ENCODE measurements at places on chromosomes 5 and 9. TPM values are rescaled to one million over a fixed set of nuclear protein-coding genes. Genes with fewer than 3 reads are reported as not detected.

DNA sequence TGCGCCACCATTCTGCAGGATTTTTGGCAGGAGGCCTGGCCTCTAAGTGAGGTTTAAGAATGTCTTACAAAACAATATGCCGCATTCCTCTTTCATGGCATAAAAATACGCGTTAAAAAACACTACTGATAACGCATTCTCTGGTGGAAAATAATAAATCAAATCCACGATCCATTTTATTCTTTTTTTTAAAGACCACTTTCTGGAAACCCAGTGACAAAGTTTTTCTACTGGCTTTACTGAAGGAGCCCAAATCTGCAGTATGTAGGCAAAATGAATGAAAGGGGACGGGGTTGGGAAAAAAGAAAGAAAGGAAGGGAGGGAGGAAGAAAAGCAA, 2.0 kb downstream of the SV2C start:
- no peak for DNase-seq

GRCh38 chr5:114734238-114734637, 372.4 kb downstream of the KCNN2 start:
- no peak for DNase-seq

TLX3 gene
- total RNA-seq: not detected

TRIP13 gene
- 39.6 TPM for total RNA-seq

CNTNAP3B gene
- total RNA-seq: 87.2 TPM

DNA sequence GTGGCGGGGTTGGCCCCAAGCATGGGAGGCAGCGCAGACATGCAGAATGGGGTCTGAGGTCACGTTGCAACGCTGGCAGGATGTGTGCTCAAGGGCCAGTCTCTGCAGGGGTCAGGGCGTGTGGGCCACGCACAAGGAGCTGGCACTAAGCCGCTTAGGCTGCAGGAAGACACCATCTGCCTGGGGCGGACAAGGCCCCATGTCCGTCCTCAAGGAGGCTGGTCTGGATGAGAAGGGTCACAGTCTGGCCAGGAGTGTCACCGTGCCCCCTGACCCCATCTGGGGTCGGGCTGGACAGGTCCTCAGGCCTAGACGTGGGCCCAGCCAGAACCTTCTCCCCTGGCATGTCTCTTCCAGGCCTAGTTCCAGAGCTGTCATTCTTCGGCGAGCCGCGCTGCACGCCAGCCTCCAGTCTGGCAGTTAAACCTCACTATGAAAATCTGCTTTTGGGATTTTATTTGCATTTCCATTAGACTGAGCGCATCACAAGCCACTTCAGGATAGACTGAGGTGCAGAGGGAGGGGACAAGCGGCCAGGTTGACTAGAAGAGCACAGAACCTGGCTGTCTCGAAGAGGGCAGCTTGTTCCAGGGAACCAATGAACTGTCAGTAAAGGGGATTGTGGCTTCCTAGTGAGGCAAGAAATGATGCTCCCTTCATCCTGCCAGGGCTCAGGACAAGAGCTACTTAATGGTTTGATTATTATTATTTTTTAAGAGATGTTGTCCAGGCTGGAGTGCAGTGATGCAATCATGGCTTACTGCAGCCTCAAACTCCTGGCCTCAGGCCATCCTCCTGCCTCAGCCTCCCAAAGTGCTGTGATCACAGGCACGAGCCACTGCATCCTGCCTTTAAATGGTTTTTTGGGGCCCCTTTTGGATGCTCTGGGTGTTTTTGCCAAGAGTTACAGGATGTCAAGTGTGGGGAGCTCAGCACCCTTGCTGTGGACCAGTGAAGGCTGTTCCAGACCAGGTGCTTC, 4.3 kb downstream of the BRD3OS start:
- DNase-seq: no peak

DNA sequence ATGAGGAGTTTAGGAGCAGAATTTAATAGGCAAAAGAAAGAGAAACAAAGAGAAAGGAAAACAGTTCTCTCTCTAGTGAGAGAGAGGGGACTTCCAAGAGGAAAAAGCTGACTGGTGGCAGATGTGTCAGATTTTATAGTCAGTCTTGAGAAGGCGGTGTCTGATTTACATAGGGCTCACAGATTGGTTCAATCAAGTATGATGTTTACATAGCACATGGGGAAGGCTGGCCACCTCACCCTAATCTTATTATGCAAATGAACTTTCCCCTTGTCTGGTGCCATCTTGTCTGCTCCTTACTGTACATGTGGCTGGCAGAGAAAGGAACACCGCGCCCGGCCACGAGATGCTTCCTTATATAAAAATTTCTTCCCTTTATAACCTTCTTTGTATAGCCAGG, 24.7 kb downstream of the UNC13B start:
- no peak for DNase-seq

- DNase-seq: no peak
These were observed 39.7 kb downstream of the ZDHHC21 start for GRCh38 chr9:14653511-14653910.

DNA sequence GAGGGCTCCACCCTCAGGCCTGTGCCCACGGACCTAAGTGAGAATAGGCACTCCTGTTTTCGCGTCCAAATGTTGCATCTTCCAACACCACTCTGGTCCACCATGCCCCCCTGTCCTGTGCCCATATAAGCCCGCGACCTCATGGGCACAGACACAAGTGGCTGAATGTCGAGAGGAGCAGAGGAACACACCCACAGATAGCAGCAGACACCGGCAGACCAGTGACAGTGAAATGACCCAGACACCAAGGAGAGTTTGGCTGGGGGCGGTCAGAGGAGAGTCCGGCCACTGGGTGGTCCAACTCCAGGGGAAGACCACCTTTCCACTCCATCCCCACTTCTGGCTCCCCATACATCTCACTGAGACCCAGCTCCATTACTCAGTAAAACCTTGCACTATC, 161.4 kb upstream of the DAB2 start:
- DNase-seq: no peak

GADD45G gene
- not detected for total RNA-seq

DNA sequence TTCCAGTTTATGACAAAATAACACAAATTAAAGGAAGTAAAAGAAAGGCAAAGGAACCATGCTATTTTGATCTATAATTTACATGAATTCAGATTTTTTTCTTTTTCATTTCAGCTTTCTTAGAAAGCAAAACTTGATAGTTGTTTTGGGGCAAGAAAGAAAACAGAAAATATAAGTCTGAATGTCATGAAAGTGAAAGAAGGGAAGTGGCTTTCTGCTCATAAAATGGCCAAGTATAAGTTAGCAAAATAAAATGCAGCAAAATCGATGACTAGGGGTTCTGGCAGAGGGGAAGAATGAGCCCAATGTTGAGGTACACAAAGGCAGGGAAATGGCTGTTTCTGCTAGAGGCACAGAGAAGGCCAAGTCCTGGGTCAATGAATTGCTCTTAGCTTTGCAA, 3.0 kb upstream of the IFNW1 start:
- no peak for DNase-seq

GPR150 gene
- 0.05 TPM for total RNA-seq

DNA sequence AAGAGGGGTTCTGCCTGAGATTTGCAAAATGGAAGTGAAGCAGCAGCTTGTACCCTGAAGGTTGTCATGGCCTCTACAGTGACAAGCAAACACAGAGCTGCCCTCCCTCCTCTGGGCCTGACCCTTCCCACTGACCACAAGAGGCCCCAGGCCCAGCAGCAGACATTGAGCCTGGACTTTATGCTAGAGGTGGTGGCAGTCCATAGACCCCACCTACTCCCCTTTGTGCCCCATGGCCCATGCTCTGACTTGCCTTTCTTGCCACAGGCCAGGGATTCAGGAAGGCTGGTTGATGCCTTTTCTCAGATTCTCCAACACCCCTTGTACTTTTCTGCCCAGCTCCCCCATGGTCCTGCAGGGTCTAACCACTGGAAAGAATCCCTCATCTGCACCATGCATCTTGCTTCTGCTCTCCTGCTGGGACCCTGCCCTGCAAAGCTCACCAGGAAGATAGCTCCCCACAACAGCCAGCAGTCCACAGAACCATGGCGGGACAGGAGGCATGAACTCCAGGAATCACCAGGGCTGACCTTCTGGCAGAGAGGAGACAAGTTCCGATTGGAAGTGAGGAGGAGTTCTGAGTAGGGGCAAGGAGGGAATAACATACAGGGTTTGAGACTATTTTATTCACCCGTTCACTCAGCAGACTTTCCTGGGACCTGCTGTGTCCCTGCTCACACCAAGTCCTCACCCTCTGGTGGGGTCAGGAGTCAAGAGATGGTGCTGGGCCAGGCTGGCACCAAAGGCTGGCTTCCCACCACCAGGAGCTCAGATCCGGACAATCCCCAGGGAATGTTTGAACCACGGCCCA, 263.8 kb downstream of the SYK start:
- DNase-seq: no peak

GRCh38 chr9:105281926-105282325, 37.5 kb downstream of the SLC44A1 start:
- no peak for DNase-seq

GRCh38 chr9:20651939-20652338, 29.6 kb upstream of the MLLT3 start:
- no peak for DNase-seq

- DNase-seq: peak; percentile 50
These were observed 1.0 kb upstream of the TLE1 start for GRCh38 chr9:81690251-81690851.

PCSK5 gene
- total RNA-seq: 3.4 TPM

DNA sequence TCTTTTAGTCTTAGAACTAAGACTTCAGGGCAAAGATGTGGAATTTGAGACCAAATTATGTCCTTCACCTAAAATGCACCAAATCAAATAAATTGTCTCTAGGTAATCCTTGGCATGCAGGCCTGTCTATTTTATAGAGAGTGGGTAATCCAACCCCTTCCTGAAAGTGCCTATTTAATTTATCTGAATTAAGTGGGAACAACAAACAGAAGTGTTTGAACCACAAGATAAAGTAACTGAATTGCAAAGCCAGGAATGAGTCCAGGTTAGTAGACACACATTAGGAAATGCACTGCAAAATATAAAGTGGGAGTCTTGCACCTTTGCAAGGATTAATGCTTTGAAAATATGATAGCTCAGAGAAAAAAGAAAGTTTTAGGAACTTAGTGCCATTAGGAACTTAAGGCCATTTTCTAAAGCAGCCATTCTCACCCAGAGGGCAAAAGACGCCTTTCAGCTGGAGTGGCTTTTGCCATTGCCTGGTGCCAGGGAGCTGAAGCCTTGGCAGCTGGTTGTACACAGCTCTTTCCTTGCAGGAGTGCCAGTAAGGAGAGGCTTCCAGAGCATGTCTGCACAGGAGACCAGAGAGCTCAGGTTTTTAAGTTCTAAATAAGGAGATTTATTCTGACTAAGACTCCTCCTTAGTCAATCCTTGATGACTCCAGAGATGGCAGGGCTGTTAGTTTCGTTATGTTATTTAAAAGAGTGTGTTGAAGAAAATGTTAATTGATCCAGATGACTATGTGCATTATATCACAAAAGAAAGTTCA, 151.7 kb upstream of the ELL2 start:
- no peak for DNase-seq

- no peak for DNase-seq
These were observed 464.3 kb downstream of the GADD45G start for GRCh38 chr9:90069085-90069484.

DNA sequence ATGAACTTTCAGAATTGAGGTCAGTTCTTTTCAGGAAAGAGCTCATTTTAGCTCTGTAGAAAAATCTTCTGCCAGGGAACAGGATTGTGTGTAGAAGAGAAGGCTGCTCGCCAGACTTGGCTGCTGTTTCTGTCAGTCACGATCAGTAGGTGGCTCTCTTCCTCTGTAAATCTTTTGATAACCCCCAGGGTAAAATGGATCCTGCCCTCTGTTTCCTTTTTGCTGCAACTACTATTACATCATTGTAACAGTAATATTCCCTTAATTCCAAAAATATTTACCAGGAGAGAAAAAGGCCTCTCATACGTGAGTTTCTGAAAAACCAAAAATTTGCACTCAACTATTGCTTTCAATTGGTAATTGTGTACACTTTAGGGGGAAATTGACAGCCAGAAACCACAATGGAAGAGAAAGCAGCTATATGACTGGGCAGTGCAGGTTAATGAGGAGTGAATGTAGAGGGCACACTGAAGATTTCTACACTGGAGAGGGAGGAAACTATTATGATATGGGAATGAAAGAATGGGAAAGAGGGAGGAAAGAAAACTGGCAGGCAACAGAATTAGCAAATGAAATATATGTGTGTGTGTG, 12.3 kb downstream of the IFNA21 start:
- DNase-seq: peak; percentile 42

DNA sequence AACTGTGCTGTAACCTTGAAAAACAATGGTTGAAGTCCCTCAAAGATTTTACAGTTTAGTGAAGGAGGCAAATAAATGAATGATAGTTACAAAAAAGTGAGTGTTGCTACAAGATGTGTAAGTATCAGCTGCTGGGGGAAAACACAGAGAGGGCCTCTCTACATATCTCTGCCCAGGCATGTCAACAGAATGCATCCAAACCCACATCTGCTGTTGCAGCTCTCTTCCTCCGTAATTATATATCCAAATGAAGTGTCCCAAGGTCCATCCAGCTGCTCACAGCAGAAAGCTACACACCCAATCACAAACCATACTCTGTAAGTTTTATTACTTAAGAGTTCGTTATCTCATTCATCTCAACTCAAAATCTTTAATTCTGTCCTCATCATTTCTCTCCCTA, 584.6 kb downstream of the ANXA1 start:
- DNase-seq: no peak

DNA sequence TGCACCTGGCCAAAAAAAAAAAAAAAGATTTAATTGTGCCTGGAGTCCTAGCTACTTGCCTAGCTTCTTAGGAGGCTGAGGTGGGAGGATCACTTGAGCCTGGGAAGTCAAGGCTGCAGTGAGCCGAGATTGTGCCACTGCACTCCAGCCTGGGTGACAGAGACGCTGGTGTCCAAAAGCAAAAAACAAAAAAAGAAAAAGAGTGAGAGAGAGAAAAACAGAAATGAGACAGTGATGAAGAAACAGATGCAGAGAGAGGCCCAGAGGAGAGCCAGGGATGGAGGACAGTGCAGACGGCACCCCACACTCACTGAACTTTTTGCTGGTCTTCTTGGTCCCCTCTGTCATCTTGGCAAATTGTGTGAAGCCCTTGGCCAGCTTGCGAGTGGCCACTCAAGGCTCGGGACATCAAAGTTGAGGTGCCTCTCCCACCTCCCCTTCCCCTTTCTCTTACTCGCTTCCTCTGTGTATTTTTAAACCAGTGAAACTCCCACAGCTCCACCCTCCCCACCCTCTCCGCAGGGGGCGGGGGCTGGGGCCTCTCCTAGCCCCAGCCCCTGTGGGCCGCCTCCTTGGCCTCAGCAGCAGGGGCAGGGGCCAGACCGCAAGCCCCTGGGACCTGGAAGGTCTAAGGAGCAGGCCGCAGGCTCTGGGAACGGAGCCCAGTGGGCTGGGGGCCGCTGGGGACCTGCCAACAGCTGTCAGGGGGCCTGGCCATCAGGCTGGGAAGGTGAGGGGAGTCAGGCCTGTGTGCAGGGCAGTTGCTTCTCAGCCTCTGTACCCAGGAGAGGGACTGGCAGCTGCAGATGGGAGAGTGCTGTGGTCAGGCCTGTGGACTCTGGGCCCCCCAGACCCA, at the start of gene SH2D3C:
TSS of gene SH2D3C (minus strand) at position 387 of the 856 bp plus-strand sequence. CDS start at position 348, 39 bp downstream.
- DNase-seq: no peak

GHR gene
- 3.2 TPM for total RNA-seq

F2RL2 gene
- 0.14 TPM for total RNA-seq

- DNase-seq: no peak
These were observed 287.2 kb upstream of the ZNF608 start for GRCh38 chr5:125033602-125034001.

Data from dermis blood vessel endothelial cell (primary cell).